ENCODE measurements at places on chromosomes 12 and 14.

DNA sequence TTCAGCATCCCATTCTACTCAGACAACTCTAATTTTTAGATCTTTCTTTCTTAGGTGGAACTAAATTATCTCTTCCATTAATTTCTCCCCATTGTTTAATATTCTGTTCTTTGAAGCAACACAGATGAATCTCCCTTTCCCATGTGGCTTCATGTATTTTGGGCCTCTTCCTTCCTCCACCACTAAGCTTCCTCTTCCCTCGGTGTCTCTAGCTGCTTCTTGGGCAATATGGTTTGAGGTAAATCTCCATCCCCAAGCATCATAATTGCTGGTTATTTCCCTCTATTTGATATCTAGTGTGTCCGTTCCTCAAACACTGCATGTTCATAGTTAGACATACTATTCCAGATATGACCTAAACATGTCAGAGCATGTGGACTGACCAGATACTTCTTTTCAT, 119.2 kb downstream of the PELI2 start:
- H3K36me3 ChIP-seq: no peaks in the 10 kb centered on the region
- no peak overlapping the region for H3K27ac ChIP-seq
- DNase-seq: no peak
- H3K4me3 ChIP-seq: no peak overlapping the region

GRCh38 chr12:67804168-67804567, 155.6 kb downstream of the DYRK2 start:
- peaks cover 1% of the 10 kb centered on the region for H3K36me3 ChIP-seq
- H3K27ac ChIP-seq: no peak overlapping the region
- DNase-seq: peak; percentile 60
- no peak overlapping the region for H3K4me3 ChIP-seq
- H3K27me3 ChIP-seq: no peaks in the 10 kb centered on the region

DNA sequence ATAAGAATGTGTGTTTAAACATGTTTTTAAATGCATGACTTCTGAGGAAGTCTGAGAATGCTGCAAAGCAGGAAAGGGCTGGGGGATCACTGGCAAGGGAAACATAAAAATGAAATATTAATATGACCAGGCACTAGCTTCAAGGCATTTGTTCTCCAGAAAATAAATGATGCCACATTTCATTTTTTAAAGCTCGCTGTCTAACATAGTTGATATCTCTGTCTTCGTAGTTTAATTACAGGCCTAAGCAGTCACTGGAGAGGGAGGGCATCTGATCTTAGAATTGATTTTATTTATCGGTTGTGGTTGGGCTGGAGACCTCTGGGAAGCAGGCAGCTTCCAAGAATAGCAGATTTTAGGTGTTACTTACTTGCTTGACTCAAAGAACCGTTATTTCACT, 87.5 kb downstream of the TBC1D30 start:
- H3K27ac ChIP-seq: no peak overlapping the region

GRCh38 chr12:57496822-57497221, 9.0 kb downstream of the MARS1 start:
- no peak overlapping the region for H3K27ac ChIP-seq
- no peak for DNase-seq
- H3K27me3 ChIP-seq: no peaks in the 10 kb centered on the region
- H3K4me1 ChIP-seq: peaks cover 9% of the 10 kb centered on the region
- no peak overlapping the region for H3K4me3 ChIP-seq

- peaks cover 70% of the 10 kb centered on the region for H3K4me1 ChIP-seq
- no peaks in the 10 kb centered on the region for H3K27me3 ChIP-seq
- H3K36me3 ChIP-seq: peaks cover 26% of the 10 kb centered on the region
- peak overlapping the region; percentile 50 for H3K27ac ChIP-seq
- H3K4me3 ChIP-seq: no peak overlapping the region
- no peak for DNase-seq
Measured at GRCh38 chr14:102781063-102781462, 3.8 kb downstream of the TRAF3 start.

DNA sequence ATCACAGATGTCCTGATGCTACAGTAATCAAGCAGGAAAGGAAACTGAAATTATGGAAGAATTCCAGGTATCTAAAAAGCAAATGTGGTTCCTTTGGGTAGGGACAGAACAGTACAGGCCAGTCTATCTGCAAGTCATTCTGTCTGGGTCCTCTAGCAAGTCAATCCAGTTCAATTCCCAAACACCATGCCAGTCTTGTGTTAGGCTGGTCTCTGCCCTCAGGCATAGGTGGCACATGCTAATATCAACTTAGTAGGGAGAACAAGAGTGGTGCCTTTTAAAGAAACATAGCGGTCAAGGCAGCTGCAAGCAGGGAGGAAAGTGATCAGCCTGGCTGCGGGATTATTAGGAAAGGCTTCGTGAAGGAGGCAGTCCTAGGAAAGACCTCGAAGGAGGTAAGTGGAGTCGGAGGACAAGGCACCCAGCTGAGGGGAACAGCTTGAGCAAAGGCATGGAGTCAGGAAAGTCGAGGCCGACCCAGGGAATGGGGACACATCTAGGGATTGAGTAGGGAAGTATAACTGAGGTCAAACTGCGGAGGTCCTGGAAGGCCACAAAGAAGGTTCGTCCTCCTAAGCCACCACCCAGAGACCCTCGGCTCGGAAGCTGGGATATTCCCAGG, 3.8 kb upstream of the PLEKHG6 start:
- H3K27me3 ChIP-seq: peaks cover 33% of the 10 kb centered on the region
- H3K4me1 ChIP-seq: no peaks in the 10 kb centered on the region
- H3K36me3 ChIP-seq: no peaks in the 10 kb centered on the region

DNA sequence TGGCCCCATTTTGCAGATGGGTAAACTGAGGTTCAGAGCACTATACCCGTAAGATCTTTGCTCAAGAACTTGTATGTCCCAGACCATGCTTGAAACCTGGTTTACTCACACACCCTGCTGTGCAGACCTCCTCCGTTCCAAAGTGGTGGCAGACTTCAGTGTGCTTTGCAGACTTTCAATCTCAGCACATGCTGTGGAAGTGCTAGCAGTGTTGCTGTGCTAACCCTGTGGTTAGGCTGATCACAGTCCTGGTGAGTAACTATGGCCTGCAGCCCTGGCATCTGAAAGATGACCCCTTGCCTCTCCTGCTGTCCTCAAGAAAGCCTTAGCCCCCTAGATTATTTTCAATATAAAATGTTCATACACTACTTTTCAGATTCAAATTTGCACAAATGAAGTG, 450.6 kb downstream of the DPF3 start:
- H3K36me3 ChIP-seq: peaks cover 13% of the 10 kb centered on the region
- H3K27me3 ChIP-seq: no peaks in the 10 kb centered on the region
- peak overlapping the region; percentile 83 for H3K27ac ChIP-seq
- DNase-seq: peak; percentile 48
- peaks cover 88% of the 10 kb centered on the region for H3K4me1 ChIP-seq

- peaks cover 17% of the 10 kb centered on the region for H3K4me1 ChIP-seq
- peaks cover 1% of the 10 kb centered on the region for H3K36me3 ChIP-seq
- H3K27me3 ChIP-seq: no peaks in the 10 kb centered on the region
- H3K4me3 ChIP-seq: no peak overlapping the region
Measured at GRCh38 chr12:109858764-109859163, 21.6 kb downstream of the GLTP start.

DNA sequence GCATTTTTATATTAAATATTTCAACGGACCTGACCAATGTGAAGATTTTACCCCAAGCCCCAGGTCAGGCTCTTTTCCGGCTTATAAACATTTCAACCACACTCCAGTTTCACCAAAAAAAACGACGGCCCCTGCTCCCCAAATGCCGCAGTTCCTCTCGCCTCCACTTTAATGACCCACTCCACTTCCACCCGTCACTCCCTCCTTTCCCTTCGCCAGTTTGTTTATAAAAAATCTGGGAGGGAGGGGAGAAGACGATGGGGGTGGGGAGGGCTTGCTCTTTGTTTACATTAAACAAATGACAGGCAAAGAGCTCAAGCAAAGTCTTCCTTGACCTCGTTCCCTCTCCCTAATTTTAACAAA, 5.4 kb downstream of the SIX6 start:
- H3K27ac ChIP-seq: no peak overlapping the region
- peaks cover 10% of the 10 kb centered on the region for H3K4me1 ChIP-seq
- peaks cover 4% of the 10 kb centered on the region for H3K36me3 ChIP-seq
- peak overlapping the region; percentile 5 for H3K4me3 ChIP-seq
- no peak for DNase-seq

Data from activated CD8-positive, alpha-beta memory T cell treated with anti-CD3 and anti-CD28 coated beads, Interleukin-2, amount 10 ng/mL, durations not matched to agents 7 days and 5 days (primary cell).